ENCODE measurements at places on chromosomes 12 and 14. TPM values are rescaled to one million over a fixed set of nuclear protein-coding genes. Genes with fewer than 3 reads are reported as not detected.

Gene P2RX2
- polyA plus RNA-seq, result 4.2 TPM

Gene RILPL1
- 19.2 TPM for polyA plus RNA-seq

Gene CHURC1
- polyA plus RNA-seq, result 70.2 TPM

Gene CIROP
- polyA plus RNA-seq, result not detected

Gene METAP2
- 115 TPM for polyA plus RNA-seq

Gene DBX2
- polyA plus RNA-seq, result not detected

Gene CLEC4C
- polyA plus RNA-seq, result not detected

Gene ERP27
- polyA plus RNA-seq, result 3.0 TPM

DNA sequence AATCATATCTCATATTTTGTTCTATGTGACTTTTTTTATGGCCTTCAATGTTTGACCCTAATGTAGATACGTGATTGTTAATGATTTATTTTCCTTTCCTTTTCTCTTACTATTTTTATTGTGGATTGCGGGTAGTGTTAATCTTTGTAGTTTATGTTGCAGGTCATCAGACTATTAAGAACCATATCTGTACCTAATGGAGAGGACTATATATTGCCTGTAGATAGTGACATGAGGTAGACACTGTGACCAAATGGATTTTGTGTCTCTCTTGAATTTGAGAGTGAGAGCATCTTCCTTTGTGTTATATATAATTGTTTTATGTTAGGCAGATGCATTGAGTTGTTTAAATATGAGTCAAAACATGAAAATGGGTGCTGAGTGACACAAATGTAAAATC is 543.4 kb upstream of the MGAT4C start:
- no peak for DNase-seq

DNA sequence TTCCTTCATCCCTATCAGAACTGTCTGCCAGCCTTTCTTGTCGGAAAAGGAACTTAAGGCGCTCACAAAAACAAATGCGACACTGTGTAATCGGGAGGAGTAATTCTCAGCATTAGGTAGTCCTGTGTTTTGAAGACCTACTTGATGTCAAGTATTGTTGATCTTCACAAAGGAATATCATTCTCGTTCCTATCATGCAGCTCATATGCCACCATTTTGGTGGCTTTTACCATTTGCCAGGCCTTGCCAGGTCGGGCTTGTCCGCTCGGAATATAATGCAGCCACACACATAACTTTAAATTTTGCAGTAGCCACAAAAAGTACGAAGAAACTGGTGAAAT is 903 bp upstream of the PPP4R3A start:
- no peak for DNase-seq

- DNase-seq, result peak; percentile 97
These were observed at the start of gene BTBD6 for GRCh38 chr14:105248368-105249181. Gene BTBD6, plus strand, starts transcription at chr14:105248533. Its CDS starts 179 bp downstream, at chr14:105248712.

DNA sequence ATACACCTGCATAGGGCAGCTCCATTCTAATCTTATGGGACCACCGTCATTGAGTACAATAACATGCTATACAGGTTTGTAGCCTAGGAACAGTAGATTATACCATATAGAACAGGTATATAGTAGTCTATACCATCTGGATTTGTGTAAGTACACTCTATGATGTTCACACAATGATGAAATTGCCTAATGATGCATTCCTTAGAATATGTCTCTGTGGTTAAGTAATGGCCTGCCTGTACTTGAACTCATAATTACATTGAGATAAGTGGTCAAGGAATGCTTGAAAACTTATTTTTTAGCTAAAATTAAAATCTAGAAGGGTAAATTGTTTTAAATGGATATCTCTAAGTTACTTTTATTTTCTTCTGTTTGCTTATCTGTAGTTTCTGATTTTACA is 152.7 kb downstream of the SRGAP1 start:
- no peak for DNase-seq

GRCh38 chr12:129337413-129337812 is 484.1 kb downstream of the GLT1D1 start:
- DNase-seq, result no peak

Data from left lung (tissue), 14 donors.